Fibroblast of mammary gland (primary cell): ENCODE measurements at places on chromosomes 13 and 19.

- DNase-seq, result no peak
Observed at GRCh38 chr19:29504454-29504853, 21.3 kb upstream of the VSTM2B start.

GRCh38 chr13:28718543-28719226, at the start of gene SLC46A3:
SLC46A3 (minus strand) TSS chr13:28718970; CDS start chr13:28717998, 972 bp downstream.
- peak; percentile 96 for DNase-seq

DNA sequence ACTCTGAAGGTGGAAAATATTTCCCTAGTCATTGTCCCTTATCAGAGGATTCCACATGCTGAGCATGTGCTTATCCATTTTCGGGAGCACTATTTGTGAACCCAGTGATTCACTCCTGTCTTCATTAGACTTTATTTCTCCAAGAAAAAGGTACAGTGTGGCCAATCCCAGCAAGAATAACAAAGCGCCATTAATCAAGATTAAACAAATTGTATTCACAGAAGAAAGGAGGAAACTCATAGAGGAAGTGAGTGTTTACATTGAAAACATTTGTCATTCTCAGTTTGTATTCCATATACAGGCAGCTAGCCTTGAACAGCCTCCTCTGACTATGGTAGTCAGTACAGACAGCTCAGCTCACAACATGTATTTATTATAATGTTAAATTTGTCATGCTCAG, 1669.9 kb upstream of the SPRY2 start:
- DNase-seq, result no peak

- no peak for DNase-seq
Observed at GRCh38 chr19:49856574-49857021, 5.6 kb downstream of the PTOV1 start.

- no peak for DNase-seq
Observed at GRCh38 chr13:69306766-69307165, 800.9 kb upstream of the ATXN8OS start.
